ENCODE measurements at places on chromosomes 13 and 19.

- DNase-seq: no peak
Observed at GRCh38 chr19:18647807-18648206, 11.0 kb downstream of the KLHL26 start.

GRCh38 chr13:75091718-75092117 lies 390.3 kb downstream of the TBC1D4 start:
- DNase-seq: no peak

- peak; percentile 69 for DNase-seq
Observed at GRCh38 chr19:3075605-3076431, 13.5 kb upstream of the TLE5 start.

GRCh38 chr19:4541114-4541805 lies 1.4 kb upstream of the LRG1 start:
- DNase-seq: no peak

DNA sequence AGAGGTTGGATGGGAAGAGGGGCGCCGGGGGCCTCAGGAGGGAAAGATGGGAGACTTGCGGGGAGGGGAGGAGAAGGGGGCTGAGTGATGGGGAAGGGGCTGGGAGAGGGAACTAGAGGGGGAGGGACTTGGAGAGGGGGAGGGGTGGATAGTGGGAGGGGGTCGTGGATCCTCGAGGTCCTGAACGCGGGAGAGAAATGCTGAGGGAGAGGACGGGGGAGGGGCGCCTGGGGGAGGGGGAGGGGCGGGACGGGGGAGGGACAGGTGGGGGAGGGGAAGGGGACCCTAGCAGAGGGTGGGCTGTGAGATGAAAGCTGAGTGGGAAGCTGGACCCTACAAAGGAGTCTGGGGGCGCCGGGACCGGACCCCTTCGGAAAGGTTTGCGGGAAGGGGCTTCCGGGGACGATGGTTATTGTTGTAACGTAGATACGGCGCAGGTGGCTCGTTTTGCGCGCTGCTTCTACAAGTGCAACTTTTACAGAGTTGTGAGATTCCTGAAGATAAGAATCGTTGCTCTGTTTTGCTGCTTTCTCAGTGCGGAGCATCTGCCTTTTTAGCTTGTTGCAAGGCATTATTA lies 418 bp downstream of the ZNF444 start:
- peak; percentile 39 for DNase-seq

DNA sequence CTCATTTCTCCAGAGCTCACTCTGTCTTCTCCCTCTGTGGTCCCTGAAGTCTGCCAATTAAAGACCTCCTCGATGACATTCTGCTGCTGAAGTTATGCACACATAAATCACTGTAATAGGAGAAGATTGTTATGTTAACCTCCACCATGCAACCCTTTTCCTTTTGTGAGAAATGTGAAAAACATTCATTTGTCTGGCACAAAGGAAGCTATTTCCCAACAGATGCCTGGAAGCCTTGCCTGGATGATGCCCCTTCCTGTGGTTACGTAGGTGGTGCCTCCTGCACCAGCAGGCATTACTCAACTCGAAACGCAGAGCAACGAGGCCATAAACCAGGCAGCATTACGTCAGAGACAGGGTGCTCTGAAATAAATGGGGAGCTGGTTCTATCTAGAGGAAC lies 327.4 kb upstream of the ZNF507 start:
- DNase-seq: no peak

DNA sequence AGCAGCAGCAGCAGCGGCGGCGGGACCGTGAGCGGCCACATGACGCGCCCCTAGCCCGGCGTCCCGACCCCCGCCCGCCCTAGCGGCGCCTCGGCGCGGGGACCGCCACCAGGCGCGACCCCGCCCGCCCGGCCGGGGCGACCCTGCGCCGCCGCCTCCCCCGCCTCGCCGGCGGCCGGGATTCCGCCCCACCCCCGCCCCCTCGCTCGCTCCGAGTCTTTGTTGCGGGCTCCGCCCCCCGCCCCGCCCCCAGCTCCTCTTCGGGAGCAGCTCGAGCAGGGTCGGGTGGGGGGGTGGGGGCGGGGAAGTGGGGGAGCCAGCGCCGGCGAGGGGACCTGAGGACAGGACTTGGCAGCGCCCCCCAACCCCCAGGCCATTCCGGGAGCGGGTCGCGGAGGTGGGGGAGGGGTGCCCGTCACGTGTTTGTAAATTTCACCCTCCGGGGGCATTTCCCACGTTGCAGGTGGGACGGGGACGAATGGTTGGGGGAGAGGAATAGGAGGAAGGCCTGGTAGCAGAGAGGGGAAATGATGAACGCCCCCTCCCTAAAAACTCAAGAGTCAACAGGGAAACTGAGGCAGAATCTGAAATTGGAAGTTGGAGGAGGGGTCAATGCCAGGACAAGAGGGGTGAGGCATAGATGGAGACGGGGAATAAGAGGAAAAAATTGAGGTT lies at the start of gene OLFM2:
Gene OLFM2 (minus strand): TSS at position 190 of the 675 bp plus-strand sequence. CDS start 149 bp downstream, at position 41.
- DNase-seq: no peak

DNA sequence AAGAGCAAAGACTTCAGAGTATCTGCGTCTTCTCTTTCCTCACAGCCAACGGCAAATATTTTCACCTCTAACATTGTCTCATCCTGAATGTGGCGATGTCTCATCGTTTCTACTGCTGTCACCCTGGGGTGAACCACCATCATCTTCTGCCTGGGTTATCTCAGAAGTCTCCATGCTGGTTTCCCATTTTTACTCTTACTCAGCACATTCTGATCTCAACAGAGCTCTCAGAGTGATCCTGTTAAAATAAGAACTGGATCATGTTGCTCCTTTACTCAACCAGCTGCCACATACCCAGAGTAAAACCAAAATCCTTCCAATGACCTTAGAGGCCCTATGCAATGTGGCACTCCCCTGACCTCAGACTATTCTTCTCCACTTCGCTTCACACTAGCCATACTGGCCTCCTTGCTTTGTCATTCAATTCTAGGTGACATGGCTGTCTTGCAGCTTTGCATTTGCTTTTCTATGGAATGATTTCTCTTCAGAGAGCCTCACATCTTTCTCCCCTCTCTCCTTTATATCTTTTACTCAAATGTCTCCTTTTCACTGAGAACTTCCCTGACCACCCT lies 7.8 kb upstream of the OLFM4 start:
- no peak for DNase-seq

DNA sequence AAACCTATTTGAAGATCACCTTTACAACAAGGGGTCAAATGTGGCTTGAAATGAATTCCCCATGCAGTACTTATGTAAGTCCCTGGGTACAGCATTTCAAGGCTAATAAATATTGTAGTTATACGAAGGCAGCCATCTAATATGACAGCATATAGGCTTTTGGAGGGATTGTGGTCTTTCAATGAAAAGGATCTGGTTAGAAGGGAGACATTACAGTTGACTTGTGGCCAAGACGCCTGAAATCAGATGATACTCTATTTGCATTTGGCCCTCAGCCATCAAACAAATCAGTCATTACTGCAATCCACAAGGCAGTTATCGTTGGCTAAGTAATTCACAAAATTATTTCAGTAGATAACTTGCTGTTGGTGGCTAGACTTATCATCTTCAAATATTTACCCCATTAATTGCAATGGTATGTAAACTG lies 242.7 kb downstream of the DCLK1 start:
- DNase-seq: no peak

DNA sequence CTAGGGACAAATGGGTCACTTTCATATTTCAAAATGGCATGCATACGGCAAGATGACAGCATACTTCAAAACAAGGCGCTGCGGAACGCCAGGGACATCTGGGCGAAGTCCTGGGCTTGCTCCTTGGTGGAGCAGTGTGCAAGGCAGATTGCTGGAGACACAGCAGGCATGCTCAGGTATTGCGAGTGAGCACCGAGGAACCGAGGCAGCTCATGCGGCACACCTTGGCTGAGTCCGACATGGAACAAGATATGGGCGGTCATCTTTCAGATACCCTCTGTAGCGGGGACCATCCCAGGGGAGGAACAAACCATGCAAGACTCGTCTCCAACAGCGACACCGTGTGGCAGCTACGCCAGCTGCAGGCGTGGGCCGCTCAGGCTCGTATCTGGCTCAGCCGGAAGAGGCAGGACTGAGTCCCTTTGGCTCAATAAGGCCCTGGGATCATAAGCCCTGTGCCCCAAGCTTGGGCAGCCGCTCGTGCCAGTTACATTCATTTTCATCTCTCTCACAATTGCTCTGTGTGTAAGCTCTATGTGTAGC lies 112.4 kb downstream of the NUFIP1 start:
- no peak for DNase-seq

DNA sequence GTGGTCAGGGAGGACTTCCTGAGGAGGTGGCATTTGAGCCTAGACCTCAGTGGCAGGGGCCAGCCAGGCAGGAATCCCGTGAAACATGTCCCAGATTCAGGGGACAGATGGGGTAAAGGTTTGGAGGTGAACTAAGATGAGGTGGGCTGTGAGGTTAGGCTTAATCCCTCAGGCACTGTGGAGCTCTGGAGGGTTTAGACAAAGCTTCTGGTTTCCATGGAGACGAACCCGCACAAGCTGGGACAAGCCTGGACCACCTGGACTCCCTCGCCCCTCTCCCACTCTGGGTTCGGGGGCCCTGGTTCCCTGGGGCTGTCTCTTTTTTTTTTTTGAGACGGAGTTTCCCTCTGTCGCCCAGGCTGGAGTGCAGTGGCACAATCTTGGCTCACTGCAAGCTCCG lies 15.7 kb downstream of the TJP3 start:
- DNase-seq: no peak

DNA sequence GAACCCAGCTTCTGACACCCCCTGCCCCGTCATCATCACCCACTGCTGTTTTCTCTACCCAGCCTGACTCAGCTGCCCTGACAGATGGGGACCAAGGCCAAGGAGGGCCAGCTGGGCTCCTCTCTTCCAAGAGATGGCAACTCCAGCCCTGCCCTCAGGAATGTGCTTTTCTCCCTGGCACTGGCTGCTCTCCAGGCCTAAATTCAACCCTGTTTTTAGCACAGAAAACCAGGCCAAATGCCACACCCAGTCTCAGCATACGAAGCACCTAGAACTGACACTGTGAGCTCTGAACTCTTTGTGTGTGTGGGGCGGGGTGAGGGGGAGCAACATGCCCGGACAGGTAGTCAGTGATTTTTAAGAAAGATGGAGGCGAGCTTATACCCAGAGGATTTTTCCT lies 23.4 kb upstream of the IGFL1 start:
- no peak for DNase-seq

DNA sequence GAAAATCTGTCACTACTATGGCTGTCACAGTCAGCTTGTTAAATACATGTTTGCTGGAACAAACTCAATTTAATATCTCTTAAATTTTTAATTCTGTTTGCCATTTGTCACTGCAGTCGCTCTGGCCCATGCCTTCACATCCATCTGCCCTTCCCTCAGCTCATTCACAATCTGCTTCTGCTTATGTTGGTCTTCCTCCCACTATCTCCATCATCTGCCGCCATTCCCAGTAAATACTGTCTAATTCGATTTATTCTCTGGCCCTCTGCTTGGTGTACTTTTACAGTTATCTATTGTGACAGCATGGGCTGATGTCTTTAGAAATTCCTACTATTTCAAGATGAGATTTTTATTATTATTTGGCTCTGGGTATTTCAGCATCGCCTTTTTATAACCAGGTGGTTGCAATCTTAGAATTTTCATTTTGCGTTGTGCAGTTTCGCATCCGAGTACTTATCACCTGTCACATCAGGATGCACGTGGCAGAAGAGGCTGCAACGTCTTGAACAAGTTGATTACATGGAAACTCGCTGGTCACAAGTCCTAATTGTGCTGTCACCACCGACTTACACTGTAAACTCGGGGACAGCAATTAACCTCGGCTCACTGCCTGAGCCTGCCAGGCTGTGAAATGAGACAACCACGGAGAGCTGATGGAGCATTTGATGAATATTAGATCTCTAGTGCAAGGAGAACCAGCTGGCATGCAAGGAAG lies 158.4 kb downstream of the MYO16 start:
- DNase-seq: no peak

GRCh38 chr13:36650611-36651010 lies 23.2 kb upstream of the SERTM1 start:
- DNase-seq: no peak

DNA sequence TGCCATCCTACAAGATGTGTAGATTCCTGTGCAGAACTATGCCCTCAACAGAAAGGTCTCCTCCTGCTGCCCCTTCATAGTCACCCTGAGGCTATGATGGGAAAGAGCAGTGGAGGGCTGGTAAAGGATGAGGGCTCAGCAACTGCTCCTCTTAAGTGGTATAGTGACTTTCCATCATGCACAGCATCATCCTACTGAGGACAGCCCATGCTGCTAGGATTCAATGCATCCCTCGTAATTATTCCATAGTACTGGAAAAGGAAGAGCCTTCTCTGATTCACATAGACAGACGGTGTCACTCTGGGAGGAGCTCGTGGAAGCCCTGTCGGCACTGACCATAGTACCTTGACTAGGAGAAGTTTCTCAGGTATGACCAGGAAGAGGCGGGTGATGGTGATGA lies 47.6 kb upstream of the IRS2 start:
- DNase-seq: no peak

- DNase-seq: no peak
Observed at GRCh38 chr13:41590643-41591042, 133.3 kb downstream of the RGCC start.

DNA sequence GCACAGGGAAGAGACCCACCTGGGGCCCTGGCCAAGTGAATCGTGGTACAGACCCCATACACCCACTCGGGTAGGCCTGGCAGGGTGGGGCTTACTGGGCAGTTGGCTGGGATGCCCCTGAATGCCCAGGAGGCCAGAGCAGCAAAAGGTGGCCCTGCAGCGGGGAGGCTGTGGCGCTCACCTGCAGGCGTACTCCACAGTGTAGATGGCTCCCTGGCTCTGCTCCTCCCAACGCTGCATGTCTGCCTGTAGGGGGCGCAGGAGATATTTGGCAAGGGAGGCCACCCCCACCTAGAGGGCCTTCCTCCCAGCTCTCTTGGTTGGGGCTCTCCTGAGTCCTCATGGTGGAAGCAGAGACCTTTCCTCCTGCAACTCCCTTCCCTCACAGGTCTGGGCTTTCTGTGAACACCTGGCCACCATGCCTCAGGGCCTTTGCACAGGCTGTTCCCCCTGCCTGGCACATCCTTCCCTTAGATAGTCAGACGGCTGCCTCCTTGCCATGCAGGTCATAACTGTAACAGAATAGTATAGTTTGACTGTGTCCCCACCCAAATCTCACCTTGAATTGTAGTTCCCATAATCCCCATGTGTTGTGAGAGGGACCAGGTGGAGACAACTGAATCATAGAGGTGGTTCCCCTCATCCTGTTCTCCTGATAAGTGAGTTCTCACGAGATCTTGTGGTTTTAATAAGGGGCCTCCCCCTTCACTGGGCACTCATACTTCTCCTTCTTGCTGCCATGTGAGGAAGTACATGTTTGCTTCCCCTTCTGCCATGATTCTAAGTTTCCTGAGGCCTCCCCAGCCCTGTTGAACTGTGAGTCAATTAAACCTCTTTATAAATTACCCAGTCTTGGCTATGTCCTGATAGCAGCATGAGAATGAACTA lies 5.9 kb downstream of the BORCS8 start:
- DNase-seq: peak; percentile 54

- no peak for DNase-seq
Observed at GRCh38 chr13:96492766-96493165, 402.9 kb downstream of the HS6ST3 start.

DNA sequence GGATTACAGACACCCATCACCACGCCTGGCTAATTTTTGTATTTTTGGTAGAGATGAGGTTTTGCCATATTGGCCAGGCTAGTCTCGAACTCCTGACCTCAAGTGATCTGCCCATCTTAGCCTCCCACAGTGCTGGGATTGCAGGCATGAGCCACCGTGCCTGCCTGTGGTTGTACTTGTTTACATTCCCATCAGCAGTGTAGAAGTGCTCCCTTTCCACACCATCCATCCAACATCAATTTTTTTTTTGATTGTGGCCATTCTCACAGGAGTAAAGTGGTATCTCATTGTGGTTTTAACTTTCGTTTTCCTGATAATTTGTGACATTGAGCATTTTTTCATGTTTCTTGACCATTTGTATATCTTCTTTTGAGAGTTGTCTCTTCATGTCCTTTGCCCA lies 1019.4 kb upstream of the SLC10A2 start:
- DNase-seq: no peak

Measured in effector memory CD8-positive, alpha-beta T cell (primary cell).